ENCODE measurements at places on chromosomes 3 and 15.

DNA sequence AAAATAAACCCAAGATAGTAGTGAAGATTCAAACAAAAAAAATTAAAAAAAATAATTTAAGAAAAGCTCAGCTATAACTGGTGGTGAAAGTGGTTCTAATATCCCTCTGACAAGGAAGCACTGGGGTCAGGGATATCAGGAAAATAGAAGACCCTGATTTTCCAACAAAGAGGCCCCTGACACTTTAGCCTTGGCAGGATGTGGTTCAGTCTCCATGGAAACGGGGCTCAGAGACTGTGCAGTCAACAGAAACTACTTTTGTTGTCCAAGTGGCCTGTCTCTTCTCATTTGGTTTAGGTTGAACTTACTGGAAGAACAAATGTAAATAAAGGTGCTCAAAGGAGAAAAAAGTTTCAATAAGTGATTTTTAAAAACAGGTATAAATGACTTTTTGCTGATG lies 27.2 kb downstream of the INTS14 start:
- DNase-seq = no peak

GRCh38 chr15:79179108-79179561 lies 88.6 kb upstream of the RASGRF1 start:
- DNase-seq = no peak

- DNase-seq = no peak
Observed at GRCh38 chr3:174430986-174431385, 428.1 kb upstream of the NAALADL2 start.

GRCh38 chr15:68830141-68830785 lies 9.6 kb upstream of the ANP32A start:
- no peak for DNase-seq

DNA sequence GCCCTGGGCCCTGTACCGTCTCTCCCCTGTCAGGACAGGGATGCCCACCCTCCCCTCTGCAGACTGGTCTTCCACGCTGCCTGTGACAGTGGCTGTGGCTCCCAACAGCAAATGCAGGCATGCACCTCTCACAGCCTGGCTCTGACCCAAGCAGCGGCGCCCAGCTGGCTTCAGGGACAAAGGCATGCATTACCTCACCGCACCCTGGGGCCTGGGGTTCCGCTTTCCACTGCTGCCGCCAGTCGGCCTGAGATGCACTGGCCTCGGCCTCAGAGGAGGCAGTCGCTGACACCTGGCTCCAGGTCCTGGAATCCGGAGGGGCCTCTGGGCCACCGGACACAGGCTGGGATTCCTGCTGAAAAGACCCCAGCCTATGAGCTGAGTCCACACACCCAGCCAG lies 70.3 kb downstream of the SCN5A start:
- no peak for DNase-seq

DNA sequence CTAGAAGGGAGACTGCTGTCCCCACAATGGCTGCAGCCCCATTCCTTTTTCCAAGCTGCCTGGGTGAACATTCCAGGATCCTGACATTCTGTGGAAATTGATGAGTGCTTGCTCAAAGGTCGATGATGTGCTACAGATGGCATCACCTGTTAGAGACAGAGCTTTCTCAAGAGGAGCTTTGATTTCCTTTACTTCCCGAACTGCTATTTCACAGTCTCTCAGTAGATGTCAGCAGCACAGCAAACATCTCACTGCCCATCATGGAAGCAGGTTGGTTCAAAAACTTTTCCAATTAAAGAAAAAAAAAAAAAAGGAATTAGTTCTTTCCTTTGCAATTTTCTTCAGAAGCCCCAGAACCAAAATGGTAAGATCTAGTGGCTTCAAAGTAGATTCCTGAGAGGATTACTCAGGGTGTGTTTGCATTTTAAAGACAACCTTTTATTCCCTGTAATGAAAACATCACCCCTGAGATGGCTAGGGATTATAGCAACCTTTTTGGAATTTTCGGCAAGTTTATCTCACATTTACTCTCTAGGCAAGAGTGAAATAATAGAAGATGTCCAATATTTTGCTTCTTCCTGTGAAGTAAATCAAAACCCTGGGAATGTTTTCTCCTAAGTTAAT lies 44.8 kb downstream of the POLR2M start:
- peak; percentile 28 for DNase-seq

DNA sequence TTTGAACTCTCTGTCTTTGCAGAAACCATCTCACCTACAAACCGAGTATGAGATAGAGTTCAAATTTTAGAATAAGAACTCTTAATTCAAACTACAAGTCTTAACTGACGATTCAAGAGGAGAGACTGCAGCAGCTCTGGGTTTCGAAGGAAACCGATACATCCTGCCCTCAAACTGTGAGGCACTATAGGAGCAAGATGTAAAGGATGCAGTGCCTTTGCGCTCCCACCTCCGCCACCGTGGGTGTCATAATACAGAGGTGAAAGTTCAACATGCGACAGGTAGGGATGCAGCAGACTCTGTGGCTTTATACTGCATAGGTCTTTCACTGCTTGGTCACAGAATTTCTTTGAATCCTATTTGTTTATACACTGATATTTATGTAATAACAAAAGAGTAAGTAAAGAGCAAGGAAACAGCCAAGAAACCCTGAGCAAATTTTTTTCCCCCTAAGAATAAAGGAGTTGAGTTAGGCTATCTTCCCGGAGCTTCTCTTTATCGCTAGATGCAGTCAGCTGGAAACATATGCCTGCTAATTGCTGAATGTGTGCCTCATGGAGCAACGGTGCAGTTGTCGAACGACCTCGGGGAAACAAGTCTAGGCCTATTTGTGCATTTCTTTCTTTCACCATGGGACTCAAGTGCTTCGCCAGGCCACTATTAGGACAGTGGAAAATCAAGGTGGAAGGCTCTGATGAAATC lies 1097.6 kb upstream of the CFAP20DC start:
- no peak for DNase-seq

GRCh38 chr15:50390554-50391264 lies 33.5 kb upstream of the USP8 start:
- peak; percentile 41 for DNase-seq
